ENCODE measurements at places on chromosomes 4 and X.
A peak's percentile ranks its signal among the peaks of the same experiment; 100 is the strongest.

DNA sequence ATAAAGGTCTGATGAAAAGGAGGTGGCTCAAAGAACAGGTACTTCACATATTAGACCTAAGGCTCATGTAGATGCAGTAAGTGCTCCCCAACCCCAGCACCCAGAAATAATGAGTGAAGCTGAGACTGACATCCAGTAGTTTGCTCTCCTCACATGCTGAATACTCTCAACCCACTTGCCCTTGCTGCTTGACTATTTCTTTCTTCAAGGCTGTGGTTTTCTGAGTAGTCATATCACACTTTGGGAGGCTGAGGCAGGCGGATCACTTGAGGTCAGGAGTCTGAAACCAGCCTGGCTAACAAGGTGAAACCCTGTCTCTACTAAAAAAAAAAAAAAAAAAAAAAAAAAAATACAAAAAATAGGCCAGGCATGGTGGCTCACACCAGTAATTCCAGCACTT, 51.5 kb upstream of the PRPS1 start:
- DNase-seq = no peak

GRCh38 chr4:121122661-121123060, 41.5 kb downstream of the TNIP3 start:
- no peak for DNase-seq

DNA sequence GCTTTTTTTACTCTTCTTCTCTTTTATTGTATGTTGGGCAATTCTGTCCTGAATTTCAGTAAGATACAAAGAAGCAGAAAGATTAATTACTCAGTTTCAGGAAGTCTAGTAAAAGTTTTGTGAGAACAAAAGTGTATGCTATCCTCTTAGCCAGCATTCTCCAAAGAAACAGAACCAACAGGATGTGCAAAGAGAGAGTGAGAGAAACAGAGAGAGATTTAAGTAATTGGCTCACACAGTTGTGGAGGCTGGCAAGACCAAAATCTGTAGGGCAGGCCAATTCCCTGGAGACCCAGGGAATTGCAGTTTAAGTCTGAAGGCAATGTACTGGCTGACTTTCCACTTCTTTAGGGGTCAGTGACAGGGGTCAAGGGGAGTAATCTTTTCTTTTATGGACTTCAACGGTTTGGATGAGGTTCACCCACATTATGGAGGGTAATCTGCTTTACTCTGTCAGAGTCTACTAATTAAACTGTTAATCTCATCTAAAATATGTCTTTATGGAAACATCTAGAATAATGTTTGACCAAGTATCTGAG, 59.2 kb upstream of the SLC39A8 start:
- no peak for DNase-seq

DNA sequence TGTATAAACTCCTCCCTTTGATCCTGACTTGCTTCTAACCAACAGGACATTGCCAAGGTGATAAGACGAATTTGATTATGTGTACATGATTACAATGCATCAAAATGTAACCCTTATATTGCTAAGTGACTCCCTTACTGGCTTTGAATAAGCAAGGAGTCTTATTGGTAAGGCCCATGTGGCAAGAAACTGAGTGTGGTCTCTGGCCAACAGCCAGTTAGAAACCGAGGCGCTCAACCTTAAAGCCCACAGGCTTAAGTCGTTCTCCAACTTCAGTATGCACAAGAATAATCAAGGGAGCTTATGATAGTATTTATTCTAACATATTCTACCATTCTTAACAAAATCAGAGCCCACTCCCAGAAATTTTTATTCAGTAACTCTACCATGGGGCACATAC, 374.2 kb upstream of the F9 start:
- DNase-seq = no peak

DNA sequence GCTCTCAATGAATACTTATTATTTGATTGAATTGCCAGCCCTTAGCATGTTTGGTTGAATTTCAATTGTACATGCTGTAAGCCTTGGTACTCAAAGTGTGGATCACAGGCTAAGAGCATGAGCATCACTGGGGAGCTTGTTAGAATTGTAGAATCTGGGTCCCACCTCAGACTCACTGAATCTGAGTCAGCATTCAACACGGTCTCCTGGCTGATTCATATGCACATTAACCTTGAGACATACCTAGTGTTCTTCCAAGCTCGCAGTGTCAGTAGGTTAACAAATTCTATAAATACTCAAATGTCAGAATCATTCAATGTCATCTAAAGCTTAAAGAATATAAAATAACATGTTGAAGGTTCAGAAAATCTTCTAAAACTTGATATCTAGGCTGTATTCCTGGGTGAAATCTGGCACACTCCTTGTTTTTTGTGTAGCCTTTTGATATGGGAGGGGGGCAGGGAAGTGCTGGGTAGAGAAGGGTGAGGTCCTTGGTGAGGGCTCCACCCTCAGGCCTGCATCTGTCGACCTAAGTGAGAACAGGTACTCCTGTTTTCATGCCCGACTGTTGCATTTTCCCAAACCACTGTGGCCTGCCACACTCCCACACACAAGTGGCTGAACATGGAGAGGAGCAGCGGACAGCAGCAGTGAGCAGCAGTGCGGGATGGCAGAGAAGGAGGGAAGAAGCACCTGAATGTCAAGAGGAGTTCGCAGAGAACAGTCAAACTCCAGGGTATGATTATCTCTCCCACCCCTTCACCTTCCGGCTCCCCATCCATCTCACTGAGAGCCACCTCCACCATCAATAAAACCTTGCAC, 529.6 kb upstream of the IGFBP7 start:
- no peak for DNase-seq

- DNase-seq = no peak
These were observed 49.5 kb downstream of the CLCN4 start for GRCh38 chrX:10206317-10206716.

DNA sequence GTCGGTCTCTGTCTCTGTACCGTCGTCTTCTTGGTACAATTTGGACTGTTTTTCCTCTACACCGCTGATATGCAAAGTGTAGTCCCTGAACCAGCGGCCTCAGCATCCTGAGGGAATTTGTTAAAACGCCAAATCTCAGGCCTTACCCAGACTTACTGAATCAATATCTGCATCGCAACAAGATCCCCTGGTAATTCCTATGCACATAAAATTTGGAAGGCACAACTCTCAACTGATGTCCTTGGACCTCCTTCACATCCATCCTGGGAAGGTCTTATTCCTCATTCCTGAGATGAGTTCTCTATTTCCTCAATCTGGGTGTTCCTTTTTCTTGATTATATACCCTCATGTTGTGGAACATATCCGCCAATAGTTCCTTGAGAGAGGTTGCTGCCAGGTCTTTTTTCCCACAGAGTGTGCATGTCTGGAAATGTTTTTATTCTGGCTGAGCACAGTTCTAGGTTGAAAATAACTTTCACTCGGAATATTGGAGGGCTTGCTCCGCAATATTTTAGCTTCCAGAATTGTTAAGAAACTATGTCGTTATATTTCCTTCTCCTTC, 738 bp upstream of the HPF1 start:
- DNase-seq = no peak

DNA sequence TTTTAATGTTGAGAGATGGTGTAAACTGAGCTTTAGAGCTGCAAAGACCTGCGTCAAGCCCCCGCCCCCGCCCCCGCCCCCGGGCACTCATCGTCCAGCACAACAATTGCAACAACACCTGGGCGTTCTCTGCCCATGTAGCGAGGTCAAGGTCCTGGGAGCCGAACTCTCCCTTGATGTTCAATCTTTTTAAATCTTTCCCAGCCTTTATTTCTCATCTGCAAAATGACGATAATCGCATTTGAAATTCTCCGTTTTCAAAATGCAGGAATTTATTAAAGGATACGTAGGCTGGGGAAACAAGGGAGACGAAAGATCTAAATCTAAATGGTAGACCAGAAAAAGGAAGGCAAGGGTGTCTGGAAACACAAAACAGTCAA, 648 bp upstream of the MSMO1 start:
- DNase-seq = peak; percentile 39

GRCh38 chr4:65550500-65550899, 119.8 kb downstream of the EPHA5 start:
- DNase-seq = no peak

DNA sequence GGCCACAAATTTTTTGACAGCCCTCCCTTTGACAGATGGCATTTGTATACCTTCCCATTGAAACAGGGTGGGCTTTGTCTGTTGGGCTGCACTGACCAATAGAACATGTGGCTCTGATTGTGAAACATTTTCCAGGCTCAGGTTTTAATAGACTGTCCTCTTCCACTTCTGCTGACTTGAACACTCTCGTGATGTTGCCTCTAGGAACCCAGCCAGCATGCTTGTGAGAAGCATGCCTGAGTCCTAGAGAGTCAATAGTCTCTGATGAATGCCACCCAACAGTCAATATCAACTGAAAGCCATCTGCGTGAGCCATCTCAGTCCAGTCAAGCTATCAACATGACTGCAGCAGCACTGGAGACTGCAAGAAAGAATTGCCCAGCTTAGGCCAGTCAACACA, 290.0 kb downstream of the SLC7A11 start:
- DNase-seq = no peak

- DNase-seq = no peak
These were observed 578 bp downstream of the CHIC2 start for GRCh38 chr4:54063737-54064316.

GRCh38 chr4:26065833-26066232, 151.8 kb downstream of the SMIM20 start:
- DNase-seq = no peak

GRCh38 chr4:144208074-144208473, 67.6 kb upstream of the GYPA start:
- DNase-seq = no peak

DNA sequence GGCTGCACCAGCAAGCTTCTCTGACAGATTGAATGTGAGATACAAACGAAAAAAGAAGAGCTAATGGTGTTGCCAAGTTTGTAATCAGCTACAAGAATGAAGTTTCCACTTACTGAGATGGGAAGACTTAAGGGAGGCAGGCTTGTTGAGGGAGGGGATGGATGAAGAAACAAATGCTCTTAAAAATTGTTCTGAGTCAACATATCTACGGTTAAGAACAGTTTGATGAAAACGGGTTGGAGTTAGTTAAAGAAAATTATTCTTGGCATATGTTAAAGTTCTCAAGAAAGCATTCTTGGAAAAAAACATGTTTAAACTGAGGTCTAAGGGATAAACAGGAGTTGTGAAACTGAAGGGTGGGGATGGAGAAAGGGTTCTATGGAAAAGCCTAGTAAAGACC, 816.3 kb upstream of the HS3ST1 start:
- DNase-seq = no peak

- no peak for DNase-seq
These were observed 3.2 kb upstream of the CCKAR start for GRCh38 chr4:26493461-26493860.

- DNase-seq = no peak
These were observed 208.4 kb downstream of the RBM46 start for GRCh38 chr4:154989511-154989910.

- DNase-seq = no peak
These were observed 76.2 kb upstream of the ADGRG2 start for GRCh38 chrX:19198473-19198872.

- DNase-seq = no peak
These were observed 1313.2 kb downstream of the ADGRL3 start for GRCh38 chr4:62513306-62513705.

- peak; percentile 46 for DNase-seq
These were observed 768 bp upstream of the CDKL5 start for GRCh38 chrX:18424482-18425198.

DNA sequence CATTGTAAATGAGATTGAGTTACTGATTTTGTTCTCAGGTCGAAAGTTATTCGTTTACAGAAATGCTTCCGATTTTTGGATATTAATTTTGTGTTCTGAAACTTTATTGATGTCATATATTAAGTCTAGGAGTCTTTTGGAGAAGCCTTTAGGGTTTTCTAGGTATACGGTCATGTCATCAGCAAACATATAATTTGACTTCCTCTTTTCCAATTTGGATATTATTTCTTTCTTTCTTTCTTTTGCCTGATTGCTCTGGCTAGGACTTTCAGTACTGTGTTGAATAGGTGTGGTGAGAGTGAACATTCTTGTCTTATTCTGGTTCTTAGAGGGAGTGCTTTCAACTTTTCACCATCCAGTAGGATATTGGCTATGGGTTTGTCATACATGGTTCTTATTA, 35.4 kb upstream of the PDLIM5 start:
- no peak for DNase-seq

DNA sequence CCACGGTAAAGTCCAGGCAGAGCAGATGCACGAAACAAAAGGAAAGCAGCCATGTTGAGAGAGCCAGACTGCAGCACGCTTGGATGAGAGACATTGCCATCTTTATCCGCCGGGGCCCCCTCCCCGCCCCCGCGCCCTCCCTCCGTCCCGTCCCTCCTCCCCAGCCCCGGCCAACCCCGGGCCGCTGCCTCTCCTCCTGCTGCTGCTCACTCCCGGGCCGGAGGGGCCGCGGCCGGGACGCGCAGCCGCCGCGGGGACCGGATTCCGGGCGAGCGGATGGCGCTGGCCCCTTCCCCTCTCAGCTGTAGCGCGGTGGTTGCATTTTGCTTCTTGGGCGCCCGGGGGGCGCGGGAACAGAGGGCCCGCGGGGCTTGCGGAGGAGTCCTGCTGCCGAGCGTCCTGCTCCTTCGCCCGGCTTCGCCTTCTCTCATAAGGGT, 542 bp downstream of the RNF150 start:
- peak; percentile 64 for DNase-seq

DNA sequence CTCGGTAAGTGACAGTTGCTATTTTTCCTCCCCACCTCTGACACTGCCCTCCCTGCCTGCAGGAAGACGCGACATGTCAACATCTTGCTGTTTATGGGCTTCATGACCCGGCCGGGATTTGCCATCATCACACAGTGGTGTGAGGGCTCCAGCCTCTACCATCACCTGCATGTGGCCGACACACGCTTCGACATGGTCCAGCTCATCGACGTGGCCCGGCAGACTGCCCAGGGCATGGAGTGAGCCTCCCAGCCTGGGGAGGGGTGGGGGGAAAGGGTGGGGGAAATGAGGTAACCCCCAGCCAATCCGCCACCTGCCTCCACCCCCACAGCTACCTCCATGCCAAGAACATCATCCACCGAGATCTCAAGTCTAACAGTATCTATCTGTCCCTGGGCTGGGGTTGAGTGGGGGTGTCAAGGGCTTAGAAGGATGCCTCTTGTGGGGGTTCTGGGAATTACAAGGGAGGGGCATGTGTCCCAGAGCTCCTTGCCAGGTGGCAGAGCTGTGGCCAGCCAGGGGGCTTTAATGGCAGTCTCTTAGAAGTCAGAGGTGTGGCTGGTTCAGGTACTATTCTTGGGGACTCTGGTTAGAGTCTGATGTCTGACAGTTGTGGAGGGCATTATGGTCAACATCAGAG, 7.8 kb downstream of the ARAF start:
- DNase-seq = no peak

GRCh38 chrX:137749246-137749645, 183.3 kb downstream of the ZIC3 start:
- DNase-seq = no peak

- DNase-seq = no peak
These were observed 39.3 kb downstream of the GATB start for GRCh38 chr4:151721466-151721865.

DNA sequence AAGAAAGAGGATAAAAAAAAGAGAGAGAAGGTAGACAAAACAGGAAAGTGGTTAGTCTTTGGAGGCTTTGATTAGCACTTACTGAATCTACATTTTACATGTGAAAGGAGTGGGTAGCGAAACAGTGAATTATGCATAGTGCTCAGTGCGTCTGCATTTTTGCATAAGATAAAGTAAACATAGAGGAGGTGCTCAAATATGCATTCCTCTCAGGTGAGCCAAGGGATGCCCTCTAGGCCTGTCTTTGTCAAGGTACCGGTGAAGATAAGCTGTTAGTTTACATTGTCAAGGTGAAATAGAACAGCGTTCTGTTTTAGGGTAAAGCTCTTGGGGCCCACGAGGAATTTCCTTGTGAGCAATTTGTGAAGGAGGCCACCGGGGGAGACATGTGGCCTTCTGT, 260.6 kb downstream of the TRIML1 start:
- DNase-seq = no peak

- DNase-seq = no peak
These were observed 20.6 kb downstream of the GAB1 start for GRCh38 chr4:143357161-143357845.
